ENCODE measurements at places on chromosomes 1 and 21.

GRCh38 chr1:9825093-9826074 is 1.6 kb upstream of the CLSTN1 start:
- DNase-seq, result peak; percentile 88

- DNase-seq, result no peak
Measured at GRCh38 chr1:245582026-245582425, 427.2 kb downstream of the KIF26B start.

- peak; percentile 44 for DNase-seq
Measured at GRCh38 chr1:6795661-6796060, 10.4 kb downstream of the CAMTA1 start.

DNA sequence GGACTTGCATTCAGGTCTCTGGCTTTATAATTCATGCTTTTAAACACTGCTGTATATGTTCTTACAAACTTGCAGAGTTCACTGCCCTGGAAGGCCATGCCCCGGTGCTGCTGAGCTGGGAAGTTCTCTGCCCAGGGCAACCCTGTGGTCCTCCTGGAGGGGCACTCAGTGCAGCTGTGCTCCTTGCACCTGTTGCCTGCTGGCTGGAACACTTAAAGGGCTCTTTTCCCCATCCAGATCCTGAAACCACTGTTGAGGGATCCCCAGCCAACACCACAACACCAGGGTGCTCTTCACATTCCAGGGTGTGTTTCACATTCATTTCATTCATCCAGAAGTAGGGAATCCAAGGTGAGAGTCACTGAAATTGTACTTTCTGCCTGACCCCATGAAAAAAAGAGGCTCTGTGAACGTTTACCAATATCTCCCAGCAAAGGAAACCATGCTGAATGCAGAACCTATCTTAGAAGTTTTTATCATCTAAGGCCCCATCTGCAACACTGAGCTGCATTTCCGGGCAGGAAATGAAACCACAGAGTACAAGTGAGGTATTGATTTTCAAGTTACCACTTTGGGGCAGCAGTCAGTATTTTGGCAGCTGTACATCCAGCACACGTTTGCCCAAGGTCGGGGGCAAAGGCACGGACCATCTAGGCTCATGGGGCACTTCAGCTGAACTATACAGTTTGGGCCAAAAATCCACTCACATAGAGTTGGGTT is 16.4 kb upstream of the KIAA0040 start:
- no peak for DNase-seq

- DNase-seq, result peak; percentile 38
Measured at GRCh38 chr1:204971517-204972336, 71.3 kb upstream of the CNTN2 start.

DNA sequence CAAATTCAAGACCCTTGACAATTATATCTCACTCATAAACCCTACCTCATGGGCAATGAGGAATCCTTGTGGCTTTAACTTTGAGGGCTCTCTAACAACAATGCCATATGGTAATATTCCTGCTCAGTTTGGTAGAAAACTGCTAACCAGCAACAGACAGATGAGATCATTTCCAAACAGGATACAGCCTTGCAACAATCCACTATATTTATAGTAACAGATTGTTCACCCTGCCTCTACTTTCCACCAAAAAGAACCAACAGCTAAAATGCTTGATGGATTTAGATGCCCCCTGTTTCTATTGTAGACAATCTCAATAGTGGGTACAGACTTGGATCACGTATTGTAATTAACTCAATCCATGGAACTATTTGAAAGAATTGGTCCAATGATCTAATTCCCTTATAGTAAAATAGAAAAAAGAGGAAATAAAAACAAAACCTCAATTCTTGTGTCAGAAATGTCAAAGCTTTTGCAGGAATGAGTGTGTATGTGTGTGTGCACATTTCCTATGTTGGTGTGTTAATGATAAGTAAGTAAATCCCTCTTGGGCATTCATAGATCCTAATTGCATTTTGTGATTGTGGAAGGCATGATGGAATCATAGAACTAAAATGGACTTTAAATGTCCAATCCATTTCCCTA is 100.0 kb upstream of the EDEM3 start:
- no peak for DNase-seq

- no peak for DNase-seq
Measured at GRCh38 chr1:113103048-113103447, 30.1 kb downstream of the LRIG2 start.

- DNase-seq, result no peak
Measured at GRCh38 chr21:34936371-34936789, 112.7 kb downstream of the RUNX1 start.
